Transverse colon (tissue), 4 donors: ENCODE measurements at places on chromosomes 4 and X.

DNA sequence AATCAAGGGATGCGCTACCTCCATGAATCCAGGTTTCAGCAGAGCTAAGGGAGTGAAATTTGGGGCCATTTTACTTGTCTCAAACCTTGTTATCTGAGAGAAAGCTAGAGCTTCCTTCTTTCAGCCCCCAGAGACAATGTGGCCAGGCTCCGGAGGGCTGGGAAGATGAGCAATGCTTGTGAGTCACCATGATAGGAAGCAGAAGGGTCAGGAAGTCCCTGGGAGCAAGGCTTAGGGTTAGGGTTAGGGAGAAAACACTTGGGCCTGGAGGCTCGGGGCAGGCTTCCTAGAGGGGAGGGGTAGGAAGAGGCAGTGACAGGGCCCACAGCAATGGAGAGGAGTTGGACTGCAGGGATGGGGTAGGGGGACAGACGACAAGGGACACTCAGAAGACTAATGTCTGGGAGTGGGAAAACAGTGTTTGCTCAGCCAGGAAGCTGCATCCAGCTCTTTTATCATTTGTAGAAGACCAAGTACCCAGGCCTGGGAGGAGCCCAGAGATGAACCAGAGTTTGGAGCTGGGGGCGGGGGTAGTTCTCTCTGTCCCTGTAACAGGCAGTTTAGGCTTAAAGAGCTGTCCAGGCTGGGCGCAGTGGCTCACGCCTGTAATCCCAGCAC is 16.4 kb upstream of the PORCN start:
- DNase-seq: no peak

DNA sequence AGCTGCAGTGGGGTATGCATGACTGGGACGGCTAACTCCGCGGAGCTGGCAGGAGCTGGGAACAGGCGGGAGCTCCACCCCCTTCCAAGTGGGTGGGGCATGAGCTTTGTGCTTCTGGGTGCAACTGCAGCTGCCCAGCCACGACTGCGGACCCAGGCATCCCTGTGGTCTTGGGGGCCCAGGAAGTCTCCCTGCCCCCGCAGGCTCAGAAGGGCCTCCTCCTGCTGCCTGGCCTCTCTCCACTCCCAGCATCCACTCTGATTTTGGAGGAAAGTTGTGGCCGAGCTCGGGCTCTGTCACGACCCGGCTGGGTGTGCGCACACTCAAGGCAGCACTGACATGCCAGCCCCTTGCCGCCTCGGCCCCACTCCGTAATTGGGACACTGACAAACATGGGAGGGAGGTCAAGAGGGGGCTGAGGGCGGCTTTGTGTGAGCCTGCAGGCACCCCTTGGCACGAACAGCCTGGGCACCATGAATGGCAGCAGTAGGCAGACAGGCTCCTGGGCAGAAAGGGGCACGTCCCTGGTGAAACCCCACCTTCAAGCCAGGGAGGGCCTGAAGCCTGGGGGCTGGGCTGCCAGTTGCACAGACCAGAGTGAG is 822.6 kb downstream of the GLUD2 start:
- DNase-seq: no peak

DNA sequence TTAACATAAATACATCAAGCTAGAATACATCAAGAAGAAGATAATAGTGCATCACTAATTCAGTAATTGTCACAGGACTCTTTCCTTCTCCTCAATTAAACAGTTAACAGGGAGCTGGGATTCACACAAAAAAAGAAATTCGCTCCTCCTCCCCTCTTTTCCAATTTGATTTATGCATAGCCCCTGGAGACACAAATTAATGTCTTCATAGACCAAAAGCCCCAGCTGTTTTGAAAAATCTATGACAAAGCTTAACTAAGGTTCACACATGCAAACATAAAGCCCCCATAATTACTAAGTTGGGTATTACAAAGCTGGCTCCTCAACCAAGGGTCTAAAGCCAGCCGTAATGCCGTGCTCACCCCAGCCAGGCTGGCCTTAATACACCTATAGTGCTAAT is 61.2 kb downstream of the ENOX2 start:
- no peak for DNase-seq

GRCh38 chrX:106038625-106039024 is at the start of gene SERPINA7:
SERPINA7 (minus strand) TSS chrX:106038727; CDS start chrX:106037058, 1,669 bp downstream.
- no peak for DNase-seq

- DNase-seq: no peak
Observed at GRCh38 chr4:85514117-85514516, 39.2 kb downstream of the ARHGAP24 start.

GRCh38 chr4:37517326-37517725 is 168.8 kb downstream of the RELL1 start:
- DNase-seq: no peak

GRCh38 chrX:8967461-8967860 is 66.5 kb downstream of the FAM9B start:
- no peak for DNase-seq

- DNase-seq: peak; percentile 29
Observed at GRCh38 chr4:37827030-37827685, 672 bp downstream of the PGM2 start.

- DNase-seq: no peak
Observed at GRCh38 chr4:184924516-184924915, 93.8 kb upstream of the HELT start.

DNA sequence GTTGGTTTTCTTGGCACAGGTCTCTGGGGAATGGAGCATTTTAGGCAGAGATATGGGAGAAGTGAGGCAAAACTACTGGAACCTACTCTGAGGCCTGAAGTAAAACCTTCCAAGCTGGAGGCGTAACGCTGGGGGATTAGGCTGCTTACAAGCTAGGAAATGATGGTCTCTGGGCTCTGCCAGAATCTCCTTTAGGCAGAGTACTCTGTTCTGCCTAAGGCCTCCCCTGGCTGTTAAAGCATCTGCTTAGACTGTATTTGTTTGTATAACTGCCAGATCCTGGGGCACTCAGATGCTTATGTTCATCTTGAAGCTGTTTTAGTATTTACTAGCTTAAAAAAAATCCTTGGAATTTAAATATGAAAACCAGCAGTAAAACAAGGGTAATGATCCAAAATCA is 822.2 kb downstream of the RPA4 start:
- DNase-seq: no peak

GRCh38 chr4:78543424-78544125 is 8.0 kb upstream of the ANXA3 start:
- DNase-seq: no peak

- DNase-seq: no peak
Observed at GRCh38 chrX:118745570-118745969, 18.2 kb downstream of the IL13RA1 start.

DNA sequence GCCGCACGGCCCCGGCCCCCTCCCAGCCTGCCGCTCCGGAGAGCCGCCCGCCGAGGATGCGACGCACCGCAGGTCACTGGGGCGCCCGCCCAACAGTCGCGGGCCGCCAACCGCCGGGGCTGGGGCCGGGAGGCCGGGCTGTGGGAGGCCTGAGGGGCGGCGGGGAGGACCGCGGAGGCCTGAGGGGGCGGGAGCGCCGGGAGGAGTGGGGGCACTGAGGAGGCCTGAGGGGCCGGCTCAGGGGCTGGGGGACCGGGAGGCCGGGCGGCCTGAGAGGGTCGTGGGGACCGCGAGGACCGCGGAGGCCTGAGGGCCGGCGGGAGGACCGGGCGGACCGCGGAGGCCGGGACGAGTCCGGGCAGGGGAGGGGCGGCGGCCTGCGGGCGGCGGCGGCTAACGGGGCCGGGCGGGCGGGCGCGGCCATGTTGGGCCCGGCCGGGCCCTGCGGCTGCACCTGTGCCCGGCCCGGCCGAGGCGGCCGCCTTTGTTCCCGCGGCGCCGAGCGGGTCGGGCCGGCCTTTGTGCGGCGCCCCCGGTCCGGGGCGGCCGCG is 353 bp downstream of the NSD2 start:
- peak; percentile 35 for DNase-seq

- DNase-seq: no peak
Observed at GRCh38 chrX:25442499-25442898, 426.7 kb upstream of the ARX start.

DNA sequence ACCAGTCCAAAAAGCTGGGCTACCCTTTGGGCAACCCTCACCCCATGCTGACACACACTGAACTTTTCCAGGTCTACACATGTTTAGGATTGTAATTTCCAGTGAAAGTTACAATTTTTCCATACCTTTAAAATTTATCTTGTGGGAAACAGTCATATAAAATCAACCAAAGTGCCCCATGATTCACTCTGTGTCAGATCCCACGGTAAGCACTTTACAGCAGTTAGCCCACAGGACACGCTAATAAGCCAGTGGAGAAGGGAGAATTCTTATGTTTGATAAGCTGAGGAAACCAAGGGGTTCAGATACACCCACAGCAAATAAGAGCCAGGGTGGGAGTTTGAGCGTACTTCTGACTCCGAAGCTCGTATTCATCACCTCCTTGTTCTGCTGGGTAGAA is 72.4 kb upstream of the TBL1X start:
- DNase-seq: no peak

- no peak for DNase-seq
Observed at GRCh38 chr4:73701116-73701515, 39.3 kb upstream of the CXCL8 start.

DNA sequence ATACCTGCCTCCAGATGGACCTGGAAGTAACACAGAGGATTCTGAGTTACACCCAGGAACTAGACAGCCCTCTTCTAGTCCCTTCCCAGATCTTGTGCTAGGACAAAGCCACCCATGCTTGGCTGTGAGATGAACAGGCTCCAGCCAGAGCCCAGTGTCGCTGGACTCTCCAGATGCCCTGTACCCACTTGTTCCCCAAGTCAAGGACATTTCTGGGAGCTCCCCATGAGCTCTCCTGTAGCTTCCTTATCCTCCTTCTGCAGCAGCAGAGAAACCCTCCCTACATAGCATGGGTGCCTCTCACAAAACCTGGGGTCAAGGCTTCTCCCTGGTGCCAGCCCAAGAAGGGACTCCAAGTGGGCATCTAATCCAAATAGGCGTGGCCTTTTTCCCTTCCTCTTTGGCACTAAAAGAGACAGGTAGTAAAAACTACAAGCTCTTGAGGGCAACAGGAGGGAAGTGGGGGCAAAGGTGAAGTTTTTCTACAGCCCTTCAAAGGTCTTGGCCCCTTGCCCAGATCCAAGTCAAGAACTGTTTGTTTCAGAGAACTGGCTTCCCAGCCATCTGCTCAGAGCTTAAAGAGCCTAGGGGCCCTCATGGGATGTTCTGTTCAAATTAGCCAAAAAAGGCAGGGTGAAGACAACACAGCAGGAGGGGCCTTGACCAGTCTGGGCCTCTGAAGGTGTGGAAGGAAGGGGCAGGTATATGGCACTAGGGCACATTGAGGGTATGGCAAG is 8.5 kb upstream of the ERCC6L start:
- peak; percentile 77 for DNase-seq

DNA sequence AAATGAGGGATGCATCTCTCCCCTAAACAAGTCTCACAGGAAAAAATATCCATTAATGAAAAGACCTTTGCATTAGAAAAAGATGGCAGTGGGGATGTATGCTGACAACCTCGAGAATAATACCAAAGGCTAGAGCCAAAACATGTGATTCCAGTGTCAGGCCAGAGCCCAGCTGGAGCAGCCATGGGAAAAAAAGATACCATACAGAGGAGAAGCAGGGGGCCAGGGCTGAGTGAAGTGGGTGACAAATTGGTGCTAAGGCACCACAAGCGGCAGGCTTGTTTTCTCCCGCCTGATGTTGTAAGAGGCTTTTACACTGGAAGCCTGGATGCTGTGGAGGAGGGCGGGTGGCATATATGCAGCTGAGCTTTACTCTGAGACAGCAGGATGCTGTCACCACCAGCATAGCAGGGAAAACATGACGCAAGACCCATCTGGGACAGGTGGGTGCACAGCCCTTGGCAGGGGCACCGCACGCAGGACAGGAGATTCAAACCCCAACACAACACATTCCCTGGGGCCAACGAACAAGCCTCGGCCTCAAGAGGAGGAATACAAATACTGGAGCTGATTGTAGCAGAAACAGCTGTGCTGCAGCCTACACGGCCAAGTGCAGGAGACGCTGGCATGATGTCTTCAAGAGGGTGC is 91.9 kb downstream of the TSPAN5 start:
- DNase-seq: no peak

DNA sequence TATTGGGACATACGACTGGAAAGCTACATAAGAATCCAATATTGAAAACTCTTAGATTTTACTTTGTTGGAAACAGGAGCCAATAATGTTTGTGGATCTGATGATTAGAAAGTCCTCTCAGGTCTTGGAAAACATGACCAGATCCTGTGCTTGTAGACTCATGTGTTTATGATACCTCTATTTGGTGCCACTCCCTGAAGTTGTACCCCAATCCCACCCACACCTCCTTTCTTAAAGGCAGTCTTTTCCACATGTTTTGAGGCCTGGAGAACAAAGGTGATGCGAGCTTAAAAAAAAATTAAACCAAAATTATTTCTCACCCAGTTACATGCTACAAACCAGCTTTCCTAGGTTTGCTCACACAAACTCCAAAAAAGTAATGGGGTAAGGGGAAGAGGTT is 262.7 kb downstream of the PTTG2 start:
- no peak for DNase-seq

DNA sequence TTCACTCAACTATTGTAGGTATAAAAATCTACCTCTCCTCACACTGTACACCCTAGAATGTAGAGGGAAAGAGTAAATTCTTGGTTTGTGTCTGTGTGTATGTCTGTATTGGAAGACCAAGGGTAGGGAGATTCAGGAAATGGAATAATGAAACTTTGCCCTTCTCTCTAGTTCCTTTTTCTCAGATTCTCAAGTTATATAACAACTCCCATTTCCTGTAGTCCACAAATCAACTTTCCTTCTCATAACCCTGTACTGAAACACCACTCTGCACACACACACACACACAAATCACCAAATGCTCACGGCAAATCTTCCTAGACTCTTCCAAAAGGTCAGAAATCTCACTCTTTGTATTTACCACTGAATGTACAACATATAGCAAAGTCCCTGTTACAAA is 824.5 kb upstream of the DIAPH2 start:
- DNase-seq: no peak

DNA sequence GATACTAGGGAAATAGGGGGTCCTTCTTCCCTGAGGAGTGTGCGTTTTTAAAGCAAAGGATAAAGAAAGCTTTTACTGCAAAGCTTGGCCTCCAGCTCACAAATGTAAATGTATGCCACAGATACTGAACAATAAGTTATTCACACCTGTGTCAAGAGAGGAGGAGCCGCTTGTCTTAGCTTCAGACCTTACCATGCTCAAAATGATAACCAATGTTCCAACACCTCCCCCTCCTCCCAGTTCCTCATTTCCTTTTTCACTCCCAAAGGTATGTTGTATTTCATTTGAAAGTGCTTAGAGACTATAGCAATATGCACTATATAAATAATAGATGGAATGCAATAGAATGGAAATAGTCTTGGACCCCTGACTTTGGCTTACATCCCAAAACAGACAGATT is 47.0 kb upstream of the RAPGEF2 start:
- DNase-seq: no peak

- DNase-seq: no peak
Observed at GRCh38 chrX:48480142-48480541, 4.1 kb downstream of the FTSJ1 start.

GRCh38 chr4:145501051-145501660 is 19.5 kb downstream of the SMAD1 start:
- DNase-seq: no peak
